ENCODE measurements at places on chromosomes 16 and 17. TPM values are rescaled to one million over a fixed set of nuclear protein-coding genes. Genes with fewer than 3 reads are reported as not detected.
A peak's percentile ranks its signal among the peaks of the same experiment; 100 is the strongest.

GRCh38 chr16:66568355-66568754, 2.1 kb downstream of the CMTM1 start:
- H3K27me3 ChIP-seq = no peaks in the 10 kb centered on the region
- peaks cover 7% of the 10 kb centered on the region for H3K4me1 ChIP-seq
- no peak for DNase-seq
- no peak overlapping the region for H3K4me3 ChIP-seq
- H3K36me3 ChIP-seq = peaks cover 11% of the 10 kb centered on the region

DNA sequence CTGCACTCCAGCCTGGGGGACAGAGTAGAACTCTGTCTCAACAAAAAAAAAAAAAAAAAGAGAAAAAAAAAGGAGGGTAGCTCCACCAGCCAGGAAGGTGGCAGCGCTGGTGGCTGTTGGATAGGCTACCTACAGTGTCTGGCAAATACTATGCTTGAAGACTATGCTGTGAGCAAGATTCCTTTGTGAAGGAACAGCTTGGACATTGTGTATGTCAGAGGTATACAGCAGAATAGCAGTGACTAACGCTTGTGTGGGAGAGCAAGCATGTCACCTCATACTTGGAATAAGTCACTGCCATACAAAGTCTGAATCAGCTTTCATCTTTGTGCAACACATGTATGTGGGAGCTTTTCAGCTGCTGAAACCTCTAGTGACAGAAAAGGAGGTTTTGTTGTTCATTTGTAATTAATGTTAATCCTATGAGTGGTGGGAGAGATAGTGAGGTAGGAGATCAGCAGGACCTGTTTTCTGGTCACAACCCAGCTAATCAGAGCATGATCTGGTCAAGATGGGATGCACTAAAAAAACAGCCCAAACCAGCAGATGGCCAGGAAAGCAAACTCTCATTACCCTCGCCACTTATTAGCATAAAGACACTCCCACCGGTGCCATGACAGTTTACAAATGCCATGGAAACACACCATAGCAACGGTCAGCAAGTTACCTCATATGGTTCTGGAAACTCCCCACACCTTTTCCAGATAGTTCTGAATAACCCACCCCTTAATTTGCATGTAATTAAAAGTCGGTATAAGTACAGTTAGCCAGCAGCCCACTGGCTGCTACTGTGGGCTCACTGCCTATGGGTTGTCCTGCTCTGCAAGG, 6.8 kb upstream of the ITGAD start:
- H3K4me3 ChIP-seq = no peak overlapping the region
- no peak for DNase-seq
- no peaks in the 10 kb centered on the region for H3K27me3 ChIP-seq
- H3K36me3 ChIP-seq = no peaks in the 10 kb centered on the region
- no peaks in the 10 kb centered on the region for H3K4me1 ChIP-seq

DNA sequence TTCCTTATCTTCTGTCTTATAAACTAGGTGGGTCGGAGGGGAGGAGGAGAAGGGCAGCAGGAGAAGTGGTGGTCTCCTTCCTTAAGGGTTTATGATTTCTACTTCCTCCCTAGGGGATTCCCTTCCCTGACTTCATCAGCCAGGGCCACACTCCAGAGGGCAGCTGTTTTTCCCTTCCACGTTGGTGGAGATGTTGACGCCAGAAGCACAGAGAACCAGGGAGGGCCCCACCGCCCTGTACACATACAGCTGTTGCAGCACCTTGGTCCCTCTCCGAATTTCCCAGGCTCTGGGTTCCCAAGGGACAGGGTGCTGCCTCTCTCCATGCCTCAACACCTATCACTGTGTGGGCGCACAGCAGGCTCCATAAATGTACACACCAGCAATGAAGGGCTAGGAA, 5.6 kb upstream of the SLC6A4 start:
- H3K4me1 ChIP-seq = peaks cover 28% of the 10 kb centered on the region
- H3K27ac ChIP-seq = no peak overlapping the region
- DNase-seq = no peak
- H3K36me3 ChIP-seq = no peaks in the 10 kb centered on the region
- H3K27me3 ChIP-seq = no peaks in the 10 kb centered on the region

GRCh38 chr17:78132084-78132676, 1.6 kb downstream of the TMC8 start:
- peaks cover 16% of the 10 kb centered on the region for H3K27me3 ChIP-seq
- peak overlapping the region; percentile 45 for H3K4me3 ChIP-seq
- peaks cover 60% of the 10 kb centered on the region for H3K4me1 ChIP-seq

DNA sequence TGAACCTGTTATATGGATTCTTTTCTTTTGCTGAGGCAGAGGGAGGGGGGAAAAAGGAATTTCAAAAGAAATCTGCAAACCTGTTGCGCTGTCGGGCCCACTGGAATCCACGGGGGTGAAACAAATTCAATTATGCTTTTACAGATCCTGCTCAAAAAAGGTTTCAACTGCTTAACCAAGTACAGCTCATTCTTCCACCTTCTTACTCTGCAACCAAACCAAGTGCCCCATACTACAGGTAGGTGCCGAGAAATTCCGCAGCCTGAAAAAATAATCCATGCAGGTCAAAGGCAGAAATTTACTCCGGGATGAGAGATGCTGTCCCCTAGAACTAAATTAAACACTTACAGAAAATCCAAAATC, 416 bp downstream of the RNF43 start:
- H3K4me3 ChIP-seq = peak overlapping the region; percentile 56
- peaks cover 5% of the 10 kb centered on the region for H3K4me1 ChIP-seq
- H3K27ac ChIP-seq = no peak overlapping the region
- no peaks in the 10 kb centered on the region for H3K27me3 ChIP-seq

DNA sequence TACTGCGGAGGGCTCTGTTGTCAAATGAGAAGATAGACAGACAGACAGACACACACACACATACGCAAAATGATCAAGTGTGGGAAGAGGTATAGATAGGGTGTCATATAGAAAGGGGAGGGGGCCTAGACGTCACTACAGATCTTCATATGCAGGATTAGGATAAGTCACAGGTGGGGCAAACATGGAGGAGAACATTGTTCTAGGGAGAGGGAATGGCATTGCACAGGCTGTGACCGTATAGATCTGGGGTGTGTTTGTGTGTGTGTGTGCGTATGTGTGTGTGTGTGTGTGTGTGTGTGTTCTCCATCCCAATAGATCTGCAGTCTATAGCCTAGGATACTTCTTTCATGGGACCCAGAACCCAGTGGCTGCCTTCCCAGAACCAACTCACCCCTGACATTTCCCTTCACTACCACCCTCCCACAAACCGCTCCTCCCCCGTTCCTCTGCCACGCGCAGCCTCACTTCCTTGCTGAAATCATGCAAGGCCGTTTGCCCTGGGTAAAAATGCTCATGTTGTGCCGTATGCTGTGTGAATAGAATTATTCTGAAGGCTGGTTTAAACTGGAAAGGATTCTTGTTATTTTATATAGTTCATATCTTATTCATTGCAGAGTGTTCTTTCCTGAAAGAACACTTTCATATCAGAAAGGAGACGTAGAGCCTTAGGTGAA, 50.5 kb upstream of the CCL1 start:
- no peak overlapping the region for H3K27ac ChIP-seq
- DNase-seq = no peak
- peaks cover under 1% of the 10 kb centered on the region for H3K27me3 ChIP-seq

GRCh38 chr16:69339289-69340094, at the start of the genes COG8 and NIP7:
COG8 (minus strand) TSS chr16:69339564; CDS start chr16:69339552, 12 bp downstream.
NIP7 (plus strand) TSS chr16:69339772; CDS start chr16:69339830, 58 bp downstream.
- peaks cover 63% of the 10 kb centered on the region for H3K36me3 ChIP-seq
- peak; percentile 98 for DNase-seq
- H3K27ac ChIP-seq = peak within 1 kb of the TSS; percentile 85
- peak within 1 kb of the TSS; percentile 72 for H3K4me3 ChIP-seq

DNA sequence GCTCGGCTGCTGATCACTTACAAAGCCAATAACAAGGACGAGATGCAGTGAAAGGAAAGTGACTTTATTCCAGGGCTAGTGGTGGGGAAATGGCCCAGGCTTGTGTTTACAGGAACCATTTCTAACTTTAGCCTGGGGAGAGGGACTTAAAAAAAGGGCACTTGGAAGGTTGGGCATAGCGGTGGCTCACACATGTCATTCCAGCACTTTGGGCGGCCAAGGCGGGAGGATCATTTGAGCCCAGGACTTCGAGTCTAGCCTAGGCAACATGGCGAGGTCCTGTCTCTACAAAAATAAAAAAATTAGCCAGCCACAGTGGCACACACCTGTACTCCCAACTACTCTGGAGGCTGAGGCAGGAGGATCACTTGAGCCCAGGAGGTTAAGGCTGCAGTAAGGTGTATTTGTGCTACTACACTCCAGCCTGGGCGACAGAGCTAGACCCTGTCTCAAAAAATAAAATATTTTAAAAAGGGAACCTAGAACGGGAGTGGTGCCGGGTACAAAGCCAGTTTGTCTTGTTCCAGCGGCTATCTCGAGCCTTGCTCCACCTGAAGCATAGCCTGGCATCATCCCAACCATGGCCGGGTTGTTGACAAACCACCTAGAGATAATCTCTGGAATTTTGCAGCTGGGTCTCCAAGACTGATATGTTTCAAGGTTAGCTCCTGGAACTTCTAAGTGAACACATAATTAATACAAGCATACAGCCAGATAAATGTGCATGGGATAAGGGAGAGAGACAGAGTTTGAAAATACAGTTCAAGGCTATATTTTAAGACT, 5.7 kb upstream of the TVP23A start:
- no peaks in the 10 kb centered on the region for H3K36me3 ChIP-seq
- peaks cover 35% of the 10 kb centered on the region for H3K4me1 ChIP-seq
- H3K27me3 ChIP-seq = no peaks in the 10 kb centered on the region
- DNase-seq = no peak
- no peak overlapping the region for H3K4me3 ChIP-seq

- no peak for DNase-seq
- no peak overlapping the region for H3K4me3 ChIP-seq
- no peaks in the 10 kb centered on the region for H3K4me1 ChIP-seq
- H3K36me3 ChIP-seq = no peaks in the 10 kb centered on the region
- H3K27ac ChIP-seq = no peak overlapping the region
Observed at GRCh38 chr16:26889740-26890139, 177.0 kb upstream of the C16orf82 start.

DNA sequence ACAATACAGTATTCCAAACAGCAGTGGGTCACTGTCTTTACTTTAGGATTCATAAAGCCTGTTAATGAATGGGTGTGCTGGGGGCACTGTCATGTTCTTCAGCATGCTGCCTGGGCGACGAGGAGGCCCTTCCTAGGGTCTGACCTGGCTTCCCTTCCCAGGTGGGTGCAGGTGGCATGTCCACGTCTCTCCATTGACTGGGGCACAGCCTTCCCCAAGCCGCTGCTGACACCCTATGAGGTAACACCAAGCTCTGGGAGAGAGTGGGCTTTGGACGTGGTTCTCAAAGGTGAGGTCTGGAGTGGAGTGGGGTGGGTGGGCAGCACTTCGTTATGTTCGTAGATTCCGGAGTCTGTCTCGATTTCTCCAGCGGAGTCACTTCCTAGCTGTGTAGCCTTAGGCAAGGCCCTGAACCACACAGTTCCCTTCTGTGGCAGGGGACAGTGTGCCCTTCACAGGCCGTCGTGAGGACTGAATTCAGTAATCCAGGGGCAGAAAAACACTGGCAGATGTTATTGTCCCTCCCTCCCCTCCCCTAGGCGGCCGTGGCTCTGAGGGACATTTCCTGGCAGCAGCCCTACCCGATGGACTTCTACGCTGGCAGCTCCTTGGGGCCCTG, 771 bp upstream of the OVCA2 start:
- H3K27ac ChIP-seq = peak overlapping the region; percentile 95
- DNase-seq = no peak
- H3K36me3 ChIP-seq = peaks cover 15% of the 10 kb centered on the region
- no peaks in the 10 kb centered on the region for H3K27me3 ChIP-seq

The CIAPIN1 gene
- 24.0 TPM for total RNA-seq

The RAB26 gene
- total RNA-seq = not detected

The CD300A gene
- total RNA-seq = 2.1 TPM

Data from esophagus muscularis mucosa (tissue), 4 donors.